ENCODE measurements at places on chromosomes 3 and 15.

DNA sequence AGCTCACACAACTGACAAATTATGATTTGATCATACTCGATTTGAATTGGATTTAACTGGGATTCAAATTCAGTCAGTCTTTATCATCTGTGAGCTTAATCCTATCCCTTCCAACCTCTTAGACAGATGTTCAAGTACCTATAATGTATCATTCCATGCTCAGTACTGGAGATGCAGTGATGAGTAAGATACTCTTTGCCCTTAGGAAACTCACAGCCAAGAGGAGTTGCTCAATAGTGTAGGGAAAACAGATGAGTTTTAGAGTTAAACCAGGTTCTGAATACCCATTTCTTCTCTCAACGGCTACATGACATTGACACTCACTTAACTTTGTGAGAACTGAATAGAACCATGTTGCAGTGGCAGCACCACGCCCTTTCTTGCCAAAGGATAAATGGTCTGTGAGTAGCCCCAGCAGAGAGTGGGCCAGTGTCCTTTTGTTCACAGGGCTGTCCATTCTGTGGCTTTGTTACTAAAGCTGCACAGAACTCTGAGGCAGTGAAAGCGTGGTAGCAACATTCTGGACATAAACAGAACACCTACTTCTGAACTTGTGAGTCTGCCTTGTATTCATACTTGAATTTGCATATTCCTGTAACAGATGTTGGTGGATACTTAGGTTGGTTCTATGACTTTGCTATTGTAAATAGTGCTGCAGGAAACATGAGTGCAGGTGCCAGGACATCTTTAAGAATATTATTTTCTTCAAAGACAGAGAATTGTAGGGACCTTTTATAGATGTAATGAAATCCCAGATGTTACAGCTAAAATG is 91.6 kb downstream of the RASA2 start:
- DNase-seq: no peak

DNA sequence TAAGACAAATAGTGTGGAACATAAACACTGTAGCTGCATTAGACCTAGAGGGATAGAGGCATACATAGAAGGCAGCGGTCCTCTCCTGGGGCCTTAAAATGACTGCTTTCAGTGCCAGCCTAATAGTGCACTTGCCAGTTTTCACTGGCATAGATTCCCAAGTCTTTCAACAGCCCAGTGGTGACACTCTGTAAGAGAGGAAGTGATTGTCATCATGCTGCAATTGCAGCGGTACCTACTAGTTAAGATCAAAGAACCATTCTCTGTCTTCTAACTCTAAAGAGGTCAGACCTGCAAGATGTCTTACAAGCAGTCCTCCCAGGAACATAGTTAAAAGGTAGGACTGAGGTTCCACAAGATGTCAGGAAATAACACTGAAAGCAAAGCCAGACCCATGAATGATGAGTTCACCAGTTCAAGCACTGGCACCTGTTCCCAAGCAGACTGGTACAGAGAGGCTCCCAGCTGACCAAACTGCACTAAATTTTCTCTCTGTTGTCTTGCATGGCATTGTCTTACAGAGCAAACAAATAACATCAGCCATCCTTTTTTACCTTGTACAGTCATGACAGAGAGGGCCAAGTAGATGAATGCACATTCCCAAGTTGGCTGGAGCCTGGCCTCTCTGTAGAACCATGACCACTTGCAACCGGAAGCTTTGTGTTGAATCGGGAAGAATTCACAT is 100.5 kb upstream of the SKOR1 start:
- DNase-seq: no peak

GRCh38 chr3:136305879-136306278 is 55.7 kb downstream of the PCCB start:
- DNase-seq: no peak

DNA sequence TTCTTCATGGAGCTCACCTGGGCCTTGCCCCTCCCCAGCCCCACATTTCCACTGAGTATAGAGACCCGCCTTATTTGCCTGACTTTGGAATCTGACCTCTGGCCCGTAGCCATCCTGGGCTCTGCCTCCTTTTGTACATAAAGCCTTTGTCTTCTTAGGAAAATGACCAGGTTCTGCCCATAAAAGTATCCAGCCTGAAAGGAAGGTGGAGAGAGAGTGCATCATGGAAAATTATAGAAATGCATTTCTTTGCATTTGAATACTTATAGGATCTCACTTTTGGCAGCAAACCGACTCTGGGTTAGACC is 3.6 kb upstream of the SH2D7 start:
- DNase-seq: no peak

DNA sequence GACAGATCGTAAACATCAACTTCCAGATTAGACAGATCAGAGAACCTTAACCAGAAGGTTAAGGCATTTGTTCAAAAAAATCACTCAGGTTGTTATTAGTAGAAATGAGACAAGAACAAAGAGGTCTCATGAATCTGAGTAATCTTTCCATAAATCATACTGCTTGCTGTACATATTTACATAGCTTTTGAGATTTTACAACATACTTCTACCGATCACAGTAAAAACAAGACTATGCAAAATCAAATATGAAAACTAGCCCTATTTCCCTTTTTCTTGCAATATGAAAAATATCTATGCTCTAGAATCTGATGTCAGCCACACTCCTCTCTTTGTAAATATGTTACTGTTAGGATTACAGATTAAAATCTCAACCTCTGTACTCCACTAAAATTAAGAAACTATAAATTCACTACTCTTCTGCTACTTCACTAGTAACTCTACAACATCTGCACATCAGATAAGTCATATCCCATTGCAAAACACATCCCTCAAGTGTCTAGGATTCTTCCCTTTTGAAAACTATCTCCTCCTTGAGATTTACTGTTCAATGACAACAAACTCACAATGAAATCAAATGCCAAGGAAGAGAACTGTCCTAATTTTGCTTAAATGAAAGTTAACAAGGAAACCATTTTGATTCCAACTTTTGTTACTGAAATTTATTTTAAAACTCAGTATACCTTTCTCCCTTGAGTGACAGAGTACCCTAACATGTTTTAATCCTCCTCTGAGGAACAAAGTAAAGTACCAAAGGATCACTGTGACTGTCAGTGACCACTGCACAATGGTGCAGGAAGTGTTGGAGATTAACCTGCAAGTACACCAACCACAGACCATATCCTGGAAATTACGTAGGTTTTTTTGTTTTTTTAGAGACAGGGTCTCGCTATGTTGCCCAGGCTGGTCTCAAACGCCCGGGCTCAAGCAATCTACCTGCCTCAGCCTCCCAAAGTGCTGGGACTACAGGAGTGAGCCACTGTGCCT is 12.8 kb downstream of the DCUN1D1 start:
- no peak for DNase-seq

DNA sequence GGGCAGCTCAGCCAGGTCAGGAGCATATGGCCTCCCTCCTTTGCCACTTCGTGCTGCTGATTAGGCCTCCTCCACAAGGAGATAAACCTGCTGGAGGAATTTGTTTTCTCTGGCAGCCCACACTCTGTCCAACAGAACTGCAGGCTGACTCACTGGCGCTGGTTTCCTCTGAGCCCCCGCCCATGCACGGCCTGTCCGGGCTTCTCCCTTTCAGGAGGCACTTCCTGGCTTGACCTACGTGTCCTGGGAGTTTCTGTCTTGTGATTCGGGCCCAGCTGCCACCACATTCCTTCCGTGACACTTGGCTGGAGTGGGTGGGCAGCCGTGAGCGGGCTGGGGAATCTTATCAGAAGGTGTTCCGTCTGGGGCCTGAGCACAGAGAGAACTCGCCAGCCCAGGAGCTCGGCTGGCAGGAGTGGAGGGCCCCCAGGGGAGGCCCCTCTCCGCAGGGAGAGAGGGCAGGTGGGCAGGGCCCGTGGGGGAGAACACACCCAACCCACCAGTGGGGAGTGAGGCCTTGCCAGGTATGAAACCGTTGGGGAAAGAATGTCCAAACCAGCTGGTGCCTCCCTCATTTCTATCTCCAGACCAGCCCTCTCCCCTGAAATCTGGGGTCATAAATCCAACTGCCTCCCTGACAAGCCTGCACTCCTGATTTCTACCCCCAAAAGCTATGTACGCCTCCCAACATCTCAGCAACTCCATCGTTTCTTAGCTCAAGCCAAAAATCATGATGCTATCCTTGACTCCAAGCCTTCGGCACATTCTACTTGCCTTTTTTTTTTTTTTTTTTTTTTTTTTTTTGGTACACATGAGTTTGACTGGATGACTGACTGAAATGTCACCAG is 110.6 kb upstream of the MEF2A start:
- no peak for DNase-seq

DNA sequence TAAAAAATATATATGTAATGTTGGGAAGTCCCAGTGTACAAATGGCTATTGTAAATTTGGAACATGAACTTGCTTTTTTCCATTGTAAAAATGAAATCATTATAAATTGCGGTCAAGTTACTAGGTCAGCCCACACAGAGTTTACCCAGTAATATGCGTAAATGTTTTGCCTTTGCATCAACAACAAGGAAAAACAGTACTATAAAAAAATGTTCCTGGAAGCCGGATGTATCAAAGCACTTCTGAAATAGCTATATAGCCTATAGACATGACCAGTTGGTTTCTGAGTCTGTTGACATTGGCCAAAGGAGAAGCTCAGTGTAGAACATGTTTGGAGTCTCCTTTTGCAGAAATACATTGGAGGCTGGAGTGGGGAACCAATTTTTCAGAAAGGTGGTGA is 23.2 kb downstream of the CTNNB1 start:
- DNase-seq: no peak

- no peak for DNase-seq
These were observed 167.6 kb downstream of the ABHD5 start for GRCh38 chr3:43858294-43858701.

DNA sequence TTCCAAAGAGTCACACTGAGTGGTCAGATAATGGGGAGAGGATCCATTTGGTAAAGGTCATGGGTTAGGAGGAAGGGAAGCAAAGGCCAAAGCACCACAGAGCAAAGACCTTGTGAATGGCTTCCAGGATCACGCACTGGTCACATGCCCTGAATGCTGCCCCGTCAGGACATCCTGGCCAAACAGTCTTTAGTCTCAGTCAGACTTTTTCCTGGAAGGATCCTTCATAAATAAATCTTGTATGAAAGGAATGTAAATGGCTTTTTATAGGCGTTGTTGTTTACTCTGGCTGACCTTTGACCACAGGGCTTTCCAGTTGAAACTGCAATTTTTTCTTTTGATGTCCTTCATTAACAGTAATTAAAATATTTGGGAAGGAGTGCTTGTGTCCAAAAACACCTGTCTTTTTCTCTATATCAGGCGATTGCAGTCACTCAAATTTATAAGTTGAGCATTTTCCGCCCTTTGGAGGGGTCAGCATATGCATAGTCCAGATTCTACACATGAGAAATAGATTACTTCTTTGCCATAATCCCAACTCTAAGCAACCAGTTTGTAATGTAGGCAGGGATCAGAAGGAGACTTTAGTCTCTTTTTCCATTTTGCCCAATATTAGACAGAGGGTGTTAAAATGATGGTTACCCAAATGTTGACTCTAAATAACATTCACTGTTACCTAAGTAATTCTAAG is 48.4 kb downstream of the CHAC1 start:
- DNase-seq: no peak

GRCh38 chr15:59346951-59347350 is 25.7 kb downstream of the MYO1E start:
- DNase-seq: no peak

DNA sequence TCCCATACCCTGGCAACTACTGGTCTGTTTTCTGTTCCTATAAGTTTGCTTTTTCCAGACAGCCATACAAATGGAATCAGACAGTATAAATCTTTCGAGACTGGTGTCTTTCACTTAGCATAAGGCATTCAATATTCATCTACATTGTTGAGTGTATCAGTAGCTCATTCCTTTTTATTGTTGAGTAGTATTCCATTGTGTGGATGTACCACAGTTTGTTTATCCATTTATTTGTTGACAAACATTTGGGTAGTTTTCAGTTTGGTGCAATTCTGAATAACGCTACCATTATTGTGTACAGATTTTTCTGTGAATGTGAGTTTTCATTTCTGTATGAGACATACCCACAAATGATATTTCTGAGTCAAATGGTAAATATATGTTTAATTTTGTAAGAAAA is 35.4 kb downstream of the LARP6 start:
- DNase-seq: no peak

DNA sequence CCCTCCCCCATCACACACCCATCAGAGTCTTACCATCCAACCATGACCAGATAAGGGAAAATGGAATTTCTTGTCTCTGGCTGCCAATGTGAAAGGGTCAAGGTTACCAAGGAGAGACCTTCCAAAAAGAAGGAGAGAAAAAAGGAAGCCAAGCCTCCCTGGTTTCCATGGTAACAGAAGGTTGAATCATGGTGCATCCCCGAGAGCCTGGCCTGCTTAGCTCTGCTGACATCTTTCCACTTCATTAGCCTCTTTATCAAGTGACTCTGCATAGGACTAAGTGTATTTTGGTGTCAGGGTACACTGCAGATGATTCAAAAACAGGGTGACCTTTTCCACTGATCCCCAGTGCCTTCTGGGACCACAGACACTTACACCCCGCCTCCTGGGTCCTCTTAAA is 225.7 kb upstream of the PPP2R3A start:
- DNase-seq: no peak

- no peak for DNase-seq
These were observed 3.0 kb upstream of the COL8A1 start for GRCh38 chr3:99635348-99635747.

DNA sequence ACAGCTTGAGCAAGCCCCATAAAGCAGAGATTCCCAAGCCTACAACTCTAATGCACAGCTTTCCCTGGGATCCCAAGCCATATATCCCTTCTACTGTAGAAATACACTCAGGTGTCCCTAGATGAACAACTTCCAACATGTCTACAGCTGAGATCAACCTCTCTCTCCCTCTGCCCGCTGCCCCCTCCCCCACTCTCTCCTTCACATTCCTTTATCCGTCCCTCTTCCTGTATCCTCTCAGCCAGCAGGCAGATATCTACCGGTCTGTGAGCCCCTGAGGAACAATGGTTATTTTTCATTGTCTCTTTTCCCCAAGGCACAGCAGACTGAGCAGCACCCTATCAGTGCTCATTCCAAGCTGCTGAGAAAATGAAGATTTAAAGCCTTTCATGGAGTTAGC is 138.6 kb downstream of the SUCLG2 start:
- no peak for DNase-seq

- no peak for DNase-seq
These were observed 111.6 kb downstream of the AQP9 start for GRCh38 chr15:58249646-58250312.

DNA sequence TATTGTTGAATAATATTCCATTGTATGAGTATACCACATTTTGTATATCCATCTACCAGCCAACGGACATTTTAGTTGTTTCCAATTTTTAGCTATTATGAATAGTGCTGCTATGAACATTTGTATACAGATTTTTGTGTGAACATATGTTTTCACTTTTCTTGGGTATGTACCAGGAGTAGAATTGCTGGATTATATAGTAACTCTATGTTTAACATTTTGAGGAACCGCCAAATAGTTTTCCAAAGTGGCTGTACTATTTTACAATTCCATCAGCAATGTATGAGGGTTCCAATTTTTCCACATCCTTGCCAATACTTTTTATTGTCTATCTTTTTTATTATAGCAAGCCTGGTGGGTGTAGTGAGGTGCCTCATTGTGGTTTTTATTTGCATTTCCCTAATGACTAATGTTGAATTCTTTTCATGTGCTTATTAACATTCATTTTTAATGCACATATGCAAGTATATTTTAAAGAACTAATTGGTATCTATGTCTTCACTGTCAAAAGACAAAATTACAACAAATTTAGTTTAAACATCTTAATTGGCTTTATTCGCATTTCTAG is 77.5 kb upstream of the PIAS1 start:
- DNase-seq: no peak
